Right lobe of liver (tissue), 6 donors: ENCODE measurements at places on chromosomes 5 and 9. TPM values are rescaled to one million over a fixed set of nuclear protein-coding genes. Genes with fewer than 3 reads are reported as not detected.

Gene PCDHB6
- total RNA-seq = not detected

Gene GCNT4
- 2.0 TPM for total RNA-seq

Gene PDGFRB
- total RNA-seq = 6.8 TPM

Gene ORM2
- total RNA-seq = 5,107 TPM

- no peak for DNase-seq
Observed at GRCh38 chr5:116472274-116472673, 102.3 kb downstream of the SEMA6A start.

DNA sequence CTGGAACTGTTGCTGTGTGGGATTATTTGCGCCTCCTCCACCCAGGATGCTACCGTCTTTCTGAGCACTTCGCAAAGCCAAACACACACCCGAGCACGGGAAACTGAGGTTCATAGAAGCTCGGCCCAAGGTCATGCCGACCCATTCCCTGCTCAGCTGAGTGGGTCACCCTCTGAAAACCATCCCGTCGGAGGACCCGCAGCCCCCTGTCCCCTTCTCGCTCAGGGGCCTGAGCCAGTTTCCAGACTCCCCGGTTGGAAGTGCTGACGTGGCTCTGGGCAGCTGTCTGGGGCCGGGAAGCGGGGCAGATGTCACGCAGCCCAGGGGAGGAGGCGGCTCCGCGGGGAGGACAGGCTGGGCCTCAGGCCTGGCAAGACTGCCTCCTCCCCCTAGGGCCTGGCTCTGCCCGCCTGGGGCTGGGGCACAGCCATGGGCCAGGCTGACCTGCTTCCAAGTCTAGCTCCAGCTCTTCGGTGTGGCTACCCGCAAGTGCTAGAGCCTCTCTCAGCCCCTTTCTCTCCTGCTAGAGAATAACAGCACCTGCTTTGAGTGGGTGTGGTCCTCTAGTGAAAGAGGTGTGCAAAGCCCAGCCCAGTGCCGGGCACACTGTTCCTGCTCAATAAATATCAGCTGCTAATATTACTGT, 9.9 kb upstream of the CXXC5 start:
- DNase-seq = peak; percentile 94

- DNase-seq = no peak
Observed at GRCh38 chr5:134837530-134838181, 8.1 kb upstream of the C5orf24 start.

DNA sequence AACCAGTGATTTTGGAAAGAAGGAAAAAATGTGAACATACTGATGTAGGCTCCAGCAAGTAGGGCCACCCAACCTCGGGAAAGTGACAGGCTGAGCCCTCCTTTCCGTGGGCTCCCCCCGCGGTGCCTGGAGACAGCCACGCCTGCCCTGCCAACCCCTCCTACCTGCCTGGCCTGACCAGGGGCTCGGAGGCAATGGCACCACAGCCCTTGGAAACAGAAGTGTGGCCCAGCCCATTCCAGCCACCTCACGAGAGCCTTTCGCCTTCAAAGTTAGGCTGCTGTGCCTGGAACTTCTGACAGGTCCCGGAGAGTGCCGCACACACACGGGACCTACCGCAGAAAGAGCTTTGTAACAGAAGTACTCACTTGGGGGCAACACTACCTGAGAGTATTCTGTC, 49.5 kb upstream of the LRRC14B start:
- no peak for DNase-seq

DNA sequence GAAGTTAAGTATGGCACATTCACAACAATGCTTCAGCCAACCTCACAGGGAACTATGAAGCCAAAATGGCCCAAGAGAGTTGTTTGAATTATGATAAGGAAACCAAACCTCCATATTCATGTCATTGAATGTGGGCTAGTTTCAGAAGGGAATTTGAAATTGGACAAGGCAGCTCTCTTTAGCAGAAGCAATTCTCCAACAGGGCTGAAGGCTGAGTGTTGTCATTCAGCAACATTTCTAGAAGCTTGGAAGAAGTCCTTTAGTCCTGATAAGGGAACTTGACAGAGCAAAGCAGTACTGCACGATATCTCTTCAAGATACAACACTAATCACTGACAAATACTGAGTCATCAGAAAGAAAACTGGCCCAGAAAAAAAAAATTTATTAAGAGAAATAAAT, 115.4 kb downstream of the SLC25A46 start:
- no peak for DNase-seq

- no peak for DNase-seq
Observed at GRCh38 chr9:133995012-133995896, 3.1 kb upstream of the VAV2 start.

DNA sequence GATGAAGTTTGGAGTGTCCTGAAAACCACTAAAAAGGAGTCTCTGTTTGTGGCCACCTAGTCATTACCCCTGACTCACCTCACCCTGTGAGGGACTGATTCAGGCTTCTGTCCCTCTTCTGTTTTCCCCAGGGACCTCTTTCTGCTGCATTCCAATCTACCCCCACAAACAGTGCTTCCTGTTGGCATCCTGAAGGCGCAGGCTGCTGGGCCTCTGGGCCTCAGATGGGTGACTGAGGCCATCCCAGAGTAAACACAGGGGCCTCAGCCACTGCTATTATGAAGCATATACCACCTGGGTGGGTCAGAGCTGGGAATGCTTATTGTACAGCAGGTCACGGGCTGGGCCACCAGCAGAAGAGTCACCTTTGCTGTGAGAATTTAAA, 20.0 kb downstream of the MORN5 start:
- DNase-seq = no peak

DNA sequence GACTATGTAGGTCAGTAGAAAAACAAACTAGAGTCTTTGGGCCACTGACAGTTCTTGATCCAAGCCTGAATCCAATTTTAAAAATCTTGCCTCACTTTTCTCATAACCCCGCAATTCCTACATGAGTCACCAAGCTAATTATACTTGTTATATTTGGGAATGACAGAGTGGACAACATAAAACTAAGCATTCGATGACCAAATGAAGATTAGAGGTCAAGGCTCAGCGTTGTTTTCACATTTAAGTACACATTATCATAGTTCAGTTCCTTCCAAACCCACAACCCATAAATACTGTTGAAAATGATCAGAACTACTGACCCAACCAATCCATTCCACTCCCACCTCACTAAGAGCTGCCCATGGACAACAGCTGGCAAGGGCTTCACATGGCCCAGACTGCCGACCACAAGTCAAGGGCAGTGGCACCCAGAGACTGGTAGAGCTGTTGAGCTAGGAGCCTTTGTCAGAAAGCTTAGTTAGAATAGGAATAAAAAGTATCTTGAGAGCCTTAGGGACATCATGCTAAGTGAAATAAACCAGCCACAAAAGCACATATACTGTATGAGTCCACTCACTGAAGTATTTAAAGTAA, 64.2 kb downstream of the MYO10 start:
- no peak for DNase-seq

GRCh38 chr9:136516191-136516654, 29.6 kb downstream of the NOTCH1 start:
- no peak for DNase-seq
